ENCODE measurements at places on chromosomes 5 and 9.

DNA sequence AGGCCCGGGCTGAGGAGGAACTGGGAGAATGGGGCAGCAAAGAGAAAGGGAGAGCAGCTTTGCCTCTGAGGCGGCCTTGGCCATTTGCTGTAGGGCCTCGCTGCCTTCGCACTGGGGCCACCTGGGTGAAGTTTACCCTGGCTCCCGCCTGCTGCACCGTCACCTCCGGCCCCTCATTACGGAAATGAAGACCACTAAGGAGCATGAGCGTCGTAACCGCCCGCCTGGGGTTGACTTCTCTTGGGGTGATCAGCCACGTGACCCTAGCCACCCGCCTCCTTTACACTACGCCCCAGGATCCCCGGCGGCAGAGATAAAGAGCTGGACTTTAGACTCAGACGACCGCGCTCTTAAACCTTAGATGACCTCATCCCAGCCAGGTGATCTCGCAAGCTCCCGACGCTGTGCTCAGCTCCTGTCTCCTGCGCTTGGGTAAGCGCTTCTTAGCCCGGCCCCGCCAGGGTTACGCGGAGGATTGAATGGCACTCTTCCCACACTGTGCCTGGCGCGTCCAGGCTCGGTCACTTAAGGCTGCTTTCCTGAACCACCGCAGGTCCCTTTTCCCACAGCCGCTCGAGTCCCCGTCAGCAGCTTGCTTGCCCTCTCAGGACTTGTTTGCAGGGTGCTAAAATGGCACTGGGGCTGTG lies 107.9 kb upstream of the LARP1 start:
- no peak for DNase-seq

DNA sequence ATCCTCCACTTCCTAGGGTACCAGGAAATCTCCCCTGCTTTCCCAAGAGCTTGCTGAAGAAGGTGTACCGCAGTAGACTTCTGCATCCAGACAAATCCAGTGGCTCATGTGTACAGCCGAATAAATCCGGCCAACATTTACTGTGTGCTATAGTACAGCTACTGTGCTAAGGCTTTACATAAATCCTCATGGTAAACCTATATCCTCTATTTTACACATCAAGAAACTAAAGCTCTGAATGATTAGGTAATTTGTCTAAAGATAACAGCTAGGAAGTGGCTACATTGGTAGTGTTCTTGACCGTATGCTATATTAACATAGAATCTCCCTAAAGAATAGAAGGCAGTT lies 511 bp upstream of the WDR41 start:
- DNase-seq, result no peak

DNA sequence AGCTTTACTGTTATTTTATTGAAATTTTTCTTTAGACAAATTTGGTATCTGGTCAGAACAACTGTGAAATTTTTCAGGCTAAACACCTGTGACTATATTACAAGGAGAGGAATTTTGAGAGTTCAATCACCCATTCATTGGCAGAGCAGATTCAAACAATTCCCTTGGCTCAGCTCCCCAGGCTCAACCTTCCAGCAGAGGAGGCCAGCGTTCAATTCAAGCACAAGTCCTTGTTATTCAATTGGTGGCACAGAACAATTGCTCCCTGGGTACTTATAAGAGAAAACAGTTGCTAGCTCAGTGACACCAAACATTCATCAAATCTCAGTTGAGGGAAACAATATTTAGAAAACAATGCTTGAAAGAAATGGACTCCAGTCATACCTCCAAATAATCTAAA lies 83.3 kb downstream of the SUSD1 start:
- DNase-seq, result no peak

GRCh38 chr5:20166456-20166855 lies 178.5 kb upstream of the CDH18 start:
- peak; percentile 99 for DNase-seq

- DNase-seq, result no peak
Measured at GRCh38 chr9:93655621-93656425, 79.4 kb downstream of the PHF2 start.
